ENCODE measurements at places on chromosomes 11 and 22.

DNA sequence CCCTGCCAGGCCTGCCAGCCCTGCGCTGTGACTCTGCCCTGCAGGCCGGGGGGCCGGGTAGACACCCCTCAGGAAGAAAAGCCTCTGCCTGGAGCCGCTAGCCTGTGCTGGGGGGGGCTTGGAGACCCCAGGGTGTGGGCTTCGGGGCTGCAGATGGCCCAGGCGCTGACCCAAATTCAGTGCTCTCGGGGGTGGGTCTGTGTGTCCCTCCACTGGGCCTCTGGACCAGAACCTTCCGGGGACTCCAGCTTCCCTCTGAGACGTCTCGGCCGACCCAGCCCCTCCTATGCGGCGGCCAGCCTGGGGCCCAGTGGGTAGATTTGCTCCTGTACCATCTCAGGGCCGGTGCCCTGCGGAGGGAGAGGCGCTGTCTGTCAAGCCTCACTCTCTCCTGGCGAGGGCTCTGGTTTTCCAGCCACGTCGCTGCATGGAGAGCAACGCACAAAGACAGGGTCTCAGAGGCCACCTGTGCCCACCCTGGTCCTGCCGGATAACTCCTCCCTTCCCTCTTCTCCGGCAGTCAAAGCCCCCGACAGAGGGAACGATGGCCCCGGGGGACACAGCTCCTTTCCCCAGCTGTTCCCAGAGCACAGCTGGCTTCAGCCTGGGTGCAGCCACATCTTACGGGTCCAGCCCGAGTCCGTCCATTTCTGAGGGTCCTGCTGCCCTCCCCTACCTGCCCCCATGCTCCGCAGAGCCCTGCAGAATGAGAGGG, 40.1 kb upstream of the TOLLIP start:
- DNase-seq = no peak

DNA sequence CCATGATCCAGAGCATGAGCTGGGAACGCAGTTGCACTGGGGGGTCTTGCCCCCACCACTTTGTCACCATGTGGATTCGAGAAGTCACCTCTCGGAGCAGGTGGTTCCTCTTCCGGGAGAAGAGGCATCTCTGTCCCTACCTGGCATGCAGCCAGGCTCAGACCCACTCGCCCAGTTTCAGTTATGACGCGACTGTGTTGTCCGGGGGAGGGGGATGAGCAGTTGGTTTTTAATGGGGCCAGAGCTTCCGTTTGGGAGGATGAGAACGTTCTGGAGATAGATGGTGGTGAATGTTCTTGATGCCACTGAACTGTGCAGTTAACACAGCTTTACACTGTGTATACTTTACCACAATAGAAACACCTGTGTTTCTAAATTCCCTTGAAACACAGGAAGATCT, 41.5 kb downstream of the DHCR7 start:
- DNase-seq = no peak

- DNase-seq = no peak
Measured at GRCh38 chr11:115290893-115291292, 213.3 kb downstream of the CADM1 start.

DNA sequence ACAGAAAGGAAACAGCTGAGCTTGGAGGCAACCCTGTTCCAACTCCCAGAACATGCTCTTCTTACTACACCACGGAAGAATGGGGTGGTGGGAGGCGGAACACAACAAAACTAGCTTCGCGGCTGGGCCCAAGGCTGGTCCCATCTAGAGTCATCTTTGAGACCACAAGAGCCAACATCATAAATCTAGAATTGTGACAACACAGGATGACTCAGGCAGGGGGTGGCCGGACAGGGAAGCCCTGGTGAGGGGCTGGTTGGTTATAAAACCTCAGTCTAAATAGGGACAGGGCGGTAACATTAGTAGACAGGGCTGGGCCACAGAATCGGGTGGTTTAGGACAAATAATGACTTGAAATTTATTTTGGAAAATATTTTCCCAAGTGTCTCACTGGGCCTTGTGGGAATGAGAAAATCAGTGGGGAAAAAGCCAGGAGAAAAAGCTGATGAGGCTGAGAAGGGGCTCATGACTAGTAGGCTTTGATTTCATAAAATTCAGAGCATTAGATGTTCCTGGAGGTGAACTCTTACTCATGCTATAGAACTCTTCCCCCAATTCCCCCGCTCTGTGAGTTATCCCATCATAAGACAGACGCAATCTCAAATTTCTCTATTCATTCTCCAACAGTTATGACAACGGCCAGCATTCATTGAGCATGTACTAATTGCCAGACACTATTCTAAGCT, 151.8 kb upstream of the TIMP3 start:
- DNase-seq = no peak

GRCh38 chr11:3000032-3000961, 8.2 kb upstream of the NAP1L4 start:
- DNase-seq = no peak

DNA sequence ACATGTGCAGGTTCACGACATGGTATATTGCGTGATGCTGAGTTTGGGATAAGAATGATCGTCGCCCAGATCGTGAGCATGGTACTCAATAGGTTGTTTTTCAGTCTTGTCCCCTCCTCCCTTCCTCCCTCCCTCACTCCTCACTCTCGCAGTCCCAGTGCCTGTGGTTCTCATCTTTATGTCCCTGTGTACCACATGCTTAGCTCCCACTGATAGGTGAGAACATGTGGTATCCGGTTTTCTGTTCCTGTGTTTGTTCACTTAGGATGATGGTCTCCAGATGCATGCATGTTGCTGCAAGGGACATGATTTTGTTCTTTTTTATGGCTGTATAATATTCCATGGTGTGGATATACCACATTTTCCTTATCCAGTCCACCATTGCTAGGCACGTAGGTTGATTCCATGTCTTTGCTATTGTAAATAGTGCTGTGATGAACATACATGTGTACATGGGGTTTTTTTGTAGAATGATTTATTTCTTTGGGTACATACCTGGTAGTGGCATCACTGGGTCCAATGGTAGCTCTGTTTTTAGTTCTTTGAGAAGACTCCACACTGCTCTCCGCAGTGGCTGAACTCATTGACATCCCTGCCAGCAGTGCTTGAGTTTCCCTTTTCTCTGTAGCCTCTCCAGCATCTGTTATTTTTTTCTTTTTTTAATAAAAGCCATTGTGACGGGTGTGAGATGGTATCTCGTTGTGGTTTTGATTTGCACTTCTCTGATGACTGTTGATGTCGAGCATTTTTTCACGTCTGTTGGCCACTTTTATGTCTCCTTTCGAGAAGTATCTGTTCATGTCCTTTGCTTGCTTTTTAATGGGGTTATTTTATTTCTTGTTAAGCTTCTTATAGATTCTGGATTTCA, 16.4 kb downstream of the ZBED4 start:
- DNase-seq = no peak

DNA sequence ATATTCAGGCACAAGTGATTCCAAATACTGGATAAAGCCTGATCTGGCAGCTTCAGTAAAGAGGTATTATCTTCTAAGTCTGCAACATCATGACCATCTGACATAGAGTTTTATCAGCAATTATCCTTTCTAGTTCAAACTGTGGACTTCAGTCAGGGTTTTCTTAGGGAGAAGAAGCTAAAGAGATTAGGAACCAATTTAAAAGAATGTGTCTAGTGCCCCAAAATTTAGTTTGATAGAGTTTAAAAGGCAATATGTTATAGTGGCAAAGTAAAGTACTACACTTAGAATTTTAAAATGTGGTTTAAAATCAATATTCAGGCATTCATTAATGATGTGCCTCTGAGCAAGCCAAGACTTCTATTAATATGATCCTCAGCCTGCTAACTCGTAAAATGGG, 5.4 kb downstream of the PAK1 start:
- no peak for DNase-seq

GRCh38 chr11:79308429-79308828, 132.4 kb downstream of the TENM4 start:
- no peak for DNase-seq

DNA sequence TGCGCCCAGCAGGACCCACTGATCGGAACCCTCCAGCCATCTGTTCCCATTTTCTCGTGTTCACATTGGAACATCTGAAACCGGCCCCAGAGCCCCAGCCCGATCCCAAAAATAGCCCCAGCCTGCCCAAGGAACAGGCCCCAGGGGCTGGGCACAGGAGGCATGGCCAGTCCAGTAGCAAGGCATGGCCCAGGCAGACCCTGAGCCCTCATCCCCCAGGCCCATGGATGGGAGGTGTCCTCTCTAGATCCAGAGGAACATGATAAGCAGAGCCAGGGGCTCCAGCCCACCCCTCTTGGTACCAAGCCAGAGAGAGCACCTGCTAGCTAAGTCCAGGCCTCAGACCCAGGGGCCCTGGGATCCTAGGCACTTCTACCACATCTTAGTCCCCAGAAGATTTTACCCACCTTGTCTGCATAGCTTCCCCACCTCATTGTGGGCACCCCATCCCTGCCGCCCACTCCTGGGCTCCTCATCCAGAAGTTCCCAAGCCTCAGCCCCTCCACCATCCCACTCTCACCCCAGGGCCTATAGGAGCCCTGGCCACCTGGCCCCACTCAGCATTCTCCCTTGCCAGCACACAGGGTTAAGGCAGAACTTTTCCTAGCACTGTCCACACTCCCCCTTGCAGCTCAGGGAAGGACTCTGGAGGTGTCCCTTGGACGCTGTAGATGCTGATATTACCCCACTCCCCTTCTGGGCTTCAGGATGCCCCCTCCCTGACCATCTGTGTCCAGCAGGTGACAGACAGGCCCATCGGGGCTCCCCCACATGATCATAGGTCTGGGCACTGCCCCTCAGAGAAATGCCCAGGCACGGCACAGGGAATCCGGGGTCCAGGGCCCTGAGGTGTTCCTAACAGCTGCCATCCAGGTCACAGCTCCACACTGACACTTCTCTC, 9.5 kb downstream of the BCL9L start:
- no peak for DNase-seq

GRCh38 chr11:131685206-131685605, 314.8 kb downstream of the NTM start:
- no peak for DNase-seq

- no peak for DNase-seq
Measured at GRCh38 chr22:22553735-22554586, 5.1 kb downstream of the PRAME start.

GRCh38 chr22:24417200-24417599, 10.2 kb upstream of the ADORA2A start:
- DNase-seq = no peak

DNA sequence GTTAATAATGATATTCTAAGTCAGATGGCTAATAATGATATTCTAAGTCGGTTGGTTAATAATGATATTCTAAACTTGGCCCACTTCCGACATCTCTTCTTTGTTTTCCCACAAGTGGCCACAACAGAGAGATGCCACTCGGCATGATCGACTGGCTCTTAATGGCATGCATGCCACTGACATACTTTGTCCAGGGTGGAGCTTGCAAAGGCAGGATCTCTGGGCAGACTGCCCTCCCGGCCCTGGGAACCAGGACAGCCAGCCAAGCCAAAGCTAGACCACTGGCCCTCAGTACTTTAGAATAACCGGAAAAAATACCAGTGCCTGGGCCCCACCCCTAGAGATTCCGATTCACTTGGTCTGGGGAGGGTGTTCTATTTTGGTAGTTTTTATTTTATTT, 78.1 kb downstream of the KIAA1671 start:
- no peak for DNase-seq

DNA sequence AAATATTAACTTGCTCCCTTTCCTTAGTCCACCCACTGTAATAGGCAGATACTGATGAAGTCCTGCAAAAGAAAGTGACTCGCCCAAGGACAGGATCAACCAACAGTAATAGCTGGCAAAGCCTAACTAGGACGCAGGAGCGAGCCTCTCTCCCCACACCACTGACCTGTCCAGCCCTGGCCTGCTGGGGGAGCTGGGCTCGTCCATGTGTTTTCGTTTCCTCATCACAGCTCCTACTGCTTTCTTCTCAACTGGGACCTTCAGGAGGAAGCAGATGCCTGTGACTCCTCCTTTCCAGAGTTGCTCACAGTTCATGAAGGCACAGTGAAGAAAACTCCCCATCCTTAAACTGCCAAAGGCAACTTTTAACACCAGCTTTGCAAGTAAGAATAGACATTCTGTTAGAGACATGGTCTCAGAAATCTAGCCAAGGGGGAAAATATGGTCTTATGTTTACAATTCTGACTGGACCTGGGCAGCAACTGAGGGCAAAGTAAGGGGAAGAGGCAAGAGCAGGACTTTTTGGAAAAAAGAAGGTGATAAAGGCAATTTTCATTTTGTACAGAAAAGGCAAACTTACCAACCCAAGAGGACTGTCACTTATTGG, 11.6 kb upstream of the GPHA2 start:
- no peak for DNase-seq

All from stimulated activated CD8-positive, alpha-beta memory T cell treated with anti-CD3 and anti-CD28 coated beads, Interleukin-7, amount 100 ng/mL, for 1 hour (primary cell).